ENCODE measurements at places on chromosomes 6 and 20.

GRCh38 chr20:38485041-38485440 lies 12.4 kb downstream of the RALGAPB start:
- no peak for DNase-seq

- DNase-seq = no peak
These were observed 123.2 kb downstream of the ARHGAP18 start for GRCh38 chr6:129586815-129587214.

DNA sequence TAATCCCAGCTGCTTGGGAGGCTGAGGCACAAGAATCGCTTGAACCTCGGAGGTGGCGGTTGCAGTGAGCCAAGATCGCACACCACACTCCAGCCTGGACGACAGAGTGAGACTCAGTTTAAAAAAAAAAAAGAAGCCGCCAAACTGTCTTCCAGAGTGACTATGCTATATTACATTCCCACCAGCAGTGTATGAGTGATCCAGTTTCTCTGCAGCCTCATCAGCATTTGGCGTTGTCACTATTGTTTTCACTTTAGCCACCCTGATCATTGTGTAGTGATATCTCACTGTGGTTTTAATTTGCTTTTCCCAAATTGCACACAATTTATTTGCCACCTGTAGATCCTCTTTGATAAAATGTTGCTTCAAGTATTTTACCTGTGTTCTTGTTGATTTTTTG lies 6.0 kb upstream of the AKAP12 start:
- DNase-seq = no peak

DNA sequence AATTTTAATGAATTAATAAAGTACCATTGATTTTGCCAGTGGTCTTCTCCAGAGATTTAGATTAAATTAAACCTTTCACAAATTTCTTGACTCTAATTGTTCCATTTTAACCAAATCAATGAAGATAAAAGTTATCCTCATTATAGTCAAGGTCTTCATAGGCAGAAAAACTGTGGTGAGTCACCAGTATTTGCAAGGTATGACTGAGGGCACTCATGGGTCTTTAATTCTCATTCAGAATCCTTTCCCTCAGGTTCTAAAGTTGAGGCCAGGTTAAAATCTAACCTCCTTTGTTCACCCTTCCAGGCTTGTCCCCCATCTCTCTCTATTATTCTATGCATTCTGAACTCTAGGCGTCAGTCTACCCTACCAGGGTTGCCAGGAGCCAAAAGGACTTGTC lies 93.9 kb downstream of the JAG1 start:
- DNase-seq = no peak

- no peak for DNase-seq
These were observed 182.7 kb upstream of the CCN2 start for GRCh38 chr6:132133736-132134445.

- DNase-seq = no peak
These were observed 5.7 kb downstream of the SIM1 start for GRCh38 chr6:100458841-100459591.

GRCh38 chr6:167058261-167058660 lies 59.1 kb downstream of the CEP43 start:
- DNase-seq = no peak

GRCh38 chr6:127266178-127266891 lies at the start of gene RNF146:
RNF146 (plus strand) TSS chr6:127266864; CDS start chr6:127280339, 13,475 bp downstream.
- DNase-seq = peak; percentile 39

DNA sequence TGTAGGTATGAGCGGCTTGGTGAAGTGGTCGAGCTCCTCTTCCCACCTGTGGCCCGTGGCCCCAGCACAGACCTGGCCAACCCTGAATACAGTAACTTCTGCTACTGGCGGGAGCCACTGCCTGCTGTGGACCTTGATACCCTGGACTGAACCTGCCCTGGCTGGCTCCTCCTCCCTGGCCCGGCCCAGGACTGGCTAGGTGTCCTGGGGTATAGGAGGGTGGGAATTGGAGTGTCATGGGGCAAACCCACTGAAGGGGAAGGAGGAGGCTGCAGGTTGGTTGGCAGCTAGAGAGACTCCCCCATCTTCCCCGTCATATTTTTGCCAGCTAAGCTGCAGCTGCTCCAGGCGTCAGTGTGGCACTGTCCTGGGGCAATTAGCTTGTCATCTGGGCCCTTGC lies 7.9 kb downstream of the EMILIN3 start:
- DNase-seq = no peak

GRCh38 chr6:55902796-55903195 lies 27.4 kb upstream of the BMP5 start:
- DNase-seq = no peak

- DNase-seq = no peak
These were observed 74.5 kb upstream of the TMEM181 start for GRCh38 chr6:158485431-158485830.

DNA sequence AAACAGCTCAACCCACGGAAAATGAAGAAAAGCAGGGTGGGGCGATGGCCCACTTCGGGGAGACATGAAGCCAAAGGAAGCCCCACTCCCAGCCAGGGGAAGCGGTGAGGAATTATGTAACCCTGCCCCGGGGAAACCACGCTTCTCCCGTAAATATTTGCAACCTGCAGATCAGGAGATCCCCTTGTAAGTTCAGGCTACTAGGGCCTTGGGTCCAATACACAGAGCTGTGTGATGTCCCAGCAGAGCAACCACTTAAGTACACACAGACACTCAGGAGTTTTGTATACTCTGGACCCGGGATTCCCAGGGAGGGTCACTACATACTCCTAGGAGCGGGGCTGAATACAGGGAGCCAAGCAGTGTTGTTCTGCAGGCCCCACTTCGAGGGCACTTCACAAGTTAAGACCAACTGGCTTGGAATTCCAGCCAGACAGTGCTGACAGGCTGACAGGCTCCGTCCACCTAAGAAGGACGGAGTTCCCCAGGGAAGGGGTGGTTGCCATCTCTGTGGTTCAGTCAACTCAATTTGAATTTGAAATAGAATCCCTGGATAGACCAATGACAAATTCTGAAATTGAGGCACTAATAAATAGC lies 301.4 kb upstream of the THEMIS start:
- no peak for DNase-seq

DNA sequence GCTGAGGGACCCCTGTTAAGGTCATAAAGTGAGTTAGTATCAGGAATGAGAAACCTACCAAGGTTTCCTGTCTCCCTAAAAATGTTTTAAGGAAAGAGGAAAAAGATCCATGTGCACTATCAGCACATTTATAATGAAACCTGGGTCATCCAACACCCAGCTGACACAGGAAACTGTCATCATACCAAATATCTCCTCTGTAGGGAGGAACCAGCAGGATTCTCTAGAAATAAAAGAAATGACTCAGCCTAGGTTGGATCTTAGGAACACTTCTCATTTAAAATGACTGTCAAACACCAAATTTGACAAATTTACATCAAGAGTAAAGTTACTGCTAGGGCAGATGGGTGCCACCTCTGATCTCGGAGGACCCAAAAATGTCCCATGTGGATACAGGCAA lies 21.7 kb downstream of the GFOD1 start:
- DNase-seq = no peak

DNA sequence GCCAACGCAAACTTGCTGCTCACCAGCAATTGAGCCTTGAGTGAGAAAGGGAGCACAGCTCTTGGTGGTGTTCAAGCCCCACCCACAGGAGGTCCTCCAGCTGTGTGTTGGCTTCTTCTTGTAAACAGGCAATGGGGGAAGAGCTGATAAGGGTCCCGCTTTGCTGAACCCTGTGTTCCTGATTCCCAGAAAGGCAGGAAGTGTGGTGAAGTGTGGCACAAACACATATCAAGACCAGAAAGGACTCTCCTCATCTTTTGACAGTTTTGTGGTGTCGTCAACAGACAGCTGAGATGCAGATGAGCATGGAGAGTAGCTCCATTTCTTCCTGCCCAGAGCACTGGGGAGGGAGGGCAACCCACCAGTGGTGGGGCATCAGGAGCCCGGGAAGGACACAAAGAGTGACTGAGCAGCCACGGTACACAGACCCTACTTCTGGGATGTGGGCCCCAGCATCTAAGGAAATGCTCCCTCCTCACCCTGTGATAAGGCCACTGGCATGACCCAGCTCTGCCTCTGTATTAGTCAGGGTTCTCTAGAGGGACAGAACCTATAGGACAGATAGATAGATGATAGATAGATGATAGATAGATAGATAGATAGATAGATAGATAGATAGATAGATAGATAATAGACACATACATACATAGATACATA lies 188.9 kb upstream of the TAB2 start:
- DNase-seq = no peak

GRCh38 chr20:62494980-62495748 lies 19.4 kb upstream of the GATA5 start:
- no peak for DNase-seq

- no peak for DNase-seq
These were observed at the start of gene TSHZ2 for GRCh38 chr20:52972190-52972937. TSHZ2 (plus strand) TSS chr20:52972358; CDS start chr20:52973294, 936 bp downstream.

- DNase-seq = no peak
These were observed 51.6 kb upstream of the MLIP start for GRCh38 chr6:54059683-54060082.

- no peak for DNase-seq
These were observed at the start of gene SLC35F1 for GRCh38 chr6:117906958-117907600. SLC35F1 (plus strand) TSS chr6:117907264.

GRCh38 chr6:1479095-1479494 lies 89.7 kb downstream of the FOXF2 start:
- no peak for DNase-seq

DNA sequence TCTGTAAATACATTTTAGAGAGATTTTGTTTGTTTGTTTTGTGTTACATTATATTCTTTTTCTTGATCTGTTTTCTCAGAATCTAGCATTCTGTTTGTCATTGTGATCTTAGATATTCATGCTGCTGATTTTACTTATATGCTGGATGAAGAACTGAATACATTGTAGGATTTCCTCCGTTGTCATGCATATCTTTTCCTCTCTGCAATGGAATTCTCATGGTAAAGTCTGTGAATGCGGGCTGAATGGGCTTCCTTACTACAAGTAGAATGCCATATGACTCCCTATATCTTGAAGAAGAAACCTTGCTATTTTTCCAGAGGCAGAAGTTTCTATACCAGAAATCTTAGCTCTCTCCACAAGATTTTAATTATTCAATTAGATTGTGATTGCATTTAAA lies 2.4 kb upstream of the DEFB114 start:
- no peak for DNase-seq

GRCh38 chr20:43974695-43975094 lies 60.0 kb downstream of the TOX2 start:
- no peak for DNase-seq

- DNase-seq = no peak
These were observed 26.5 kb downstream of the BCL2L1 start for GRCh38 chr20:31695849-31696804.

DNA sequence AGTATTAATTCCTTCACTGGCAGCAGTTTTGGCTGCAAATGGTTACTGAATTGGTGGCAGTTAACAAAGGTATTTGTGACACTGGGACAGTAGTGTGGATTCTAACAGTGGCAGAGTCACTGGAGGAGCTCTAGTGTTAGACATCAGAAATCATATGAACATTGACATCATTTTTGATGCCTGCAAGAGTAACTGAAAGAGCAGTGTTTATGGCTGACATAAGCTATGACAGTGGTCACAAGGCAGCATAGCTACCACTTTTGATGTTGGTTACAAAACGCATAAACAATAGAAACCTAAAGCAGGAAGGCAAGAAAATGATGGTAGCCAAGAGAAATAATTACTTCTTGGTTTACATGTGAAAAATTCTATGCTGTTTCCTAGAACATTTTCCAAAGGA lies 326.7 kb upstream of the MAN1A1 start:
- no peak for DNase-seq

GRCh38 chr6:87902383-87902782 lies 145.3 kb upstream of the SPACA1 start:
- no peak for DNase-seq

DNA sequence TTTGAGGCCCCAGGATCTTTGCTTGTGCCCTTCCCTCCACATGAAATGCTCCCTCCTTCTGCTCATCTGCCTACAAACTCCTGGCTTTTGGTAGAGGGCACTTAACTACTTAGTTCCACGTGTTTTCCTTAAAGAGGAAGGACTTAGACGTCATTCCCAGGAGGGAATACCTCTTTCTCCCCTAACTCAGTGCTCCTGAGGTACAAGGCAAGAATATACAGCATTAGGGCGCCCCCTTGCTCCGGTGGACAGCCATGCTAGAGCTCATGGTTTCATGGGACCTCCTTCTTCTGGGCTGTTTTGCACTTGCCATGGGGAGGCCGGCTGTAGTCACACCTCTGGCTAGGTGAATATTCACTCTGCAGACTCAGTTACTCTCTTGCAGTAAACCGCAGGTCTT lies 93.8 kb upstream of the LY86 start:
- no peak for DNase-seq

- no peak for DNase-seq
These were observed 579.2 kb downstream of the EPM2A start for GRCh38 chr6:145155873-145156782.

- DNase-seq = no peak
These were observed 394.4 kb downstream of the DOK5 start for GRCh38 chr20:54869765-54870164.

- no peak for DNase-seq
These were observed 28.6 kb downstream of the SLC23A2 start for GRCh38 chr20:4972506-4973251.

DNA sequence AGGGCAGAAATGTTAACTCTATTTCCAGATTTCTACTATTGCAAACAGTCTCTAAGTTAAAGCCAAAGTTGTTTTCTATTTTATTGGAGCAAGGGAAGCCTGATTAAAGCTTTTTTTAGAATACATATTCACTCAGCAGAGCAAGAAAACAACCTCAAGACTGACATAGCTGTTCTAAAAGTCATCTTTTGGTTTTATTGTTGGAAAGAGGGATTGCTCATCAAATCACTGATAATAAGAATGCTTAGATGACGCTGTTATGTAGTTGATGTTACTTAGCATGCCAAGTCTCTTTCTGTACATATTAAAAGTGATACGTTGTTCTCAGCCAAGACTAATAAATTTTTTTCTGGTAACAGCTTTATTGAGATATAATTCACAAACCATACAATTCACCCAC lies 172.6 kb upstream of the LAMA2 start:
- no peak for DNase-seq

GRCh38 chr20:32971703-32972161 lies 32.5 kb downstream of the SUN5 start:
- DNase-seq = no peak

DNA sequence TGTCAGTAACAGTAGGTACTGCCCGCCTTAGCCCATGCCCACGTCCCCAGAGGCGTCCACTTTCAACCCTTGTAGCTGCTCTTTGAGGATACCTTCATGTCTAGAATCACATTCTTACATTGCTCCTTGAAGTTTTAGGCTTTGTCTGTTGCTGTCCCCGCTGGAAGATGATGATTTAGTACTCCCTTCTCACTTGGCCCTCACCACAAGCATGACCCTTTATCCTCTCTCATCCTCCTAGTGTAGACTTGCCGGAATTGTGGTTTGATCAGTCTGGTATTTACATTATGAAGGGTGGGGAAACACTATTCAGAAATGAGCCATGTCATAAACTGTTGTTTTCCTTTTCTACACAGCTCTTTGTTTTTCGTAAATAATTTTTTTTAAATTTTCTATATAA lies 87.4 kb downstream of the ARID1B start:
- no peak for DNase-seq

Data from NCI-H1436 treated with DMSO at 0.1 percent for 48 hours (cell line).